ELF-1 (cell line): ENCODE measurements at places on chromosomes 3 and 15.

- no peak for DNase-seq
Measured at GRCh38 chr3:143613226-143613625, 235.0 kb downstream of the SLC9A9 start.

DNA sequence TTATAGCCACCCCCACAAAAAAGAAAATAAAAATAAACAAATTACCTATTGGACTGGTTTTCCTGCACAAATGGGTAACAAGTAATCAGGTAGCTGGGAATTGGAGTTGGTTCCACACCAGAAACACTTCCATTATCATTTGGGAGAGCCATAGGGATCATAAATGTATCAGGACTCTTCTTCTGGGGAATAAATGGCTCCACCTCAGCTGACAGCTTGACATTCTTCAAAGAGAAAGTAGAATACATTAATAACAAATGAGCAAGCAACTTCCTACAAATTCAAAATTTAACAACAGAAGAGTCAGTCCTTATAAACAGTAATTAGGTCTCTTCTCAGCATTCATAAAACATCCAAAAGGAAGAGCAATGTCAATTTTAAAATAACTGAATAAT, 8.7 kb downstream of the SECISBP2L start:
- DNase-seq = no peak

- peak; percentile 18 for DNase-seq
Measured at GRCh38 chr3:152517502-152517901, 248.8 kb downstream of the MBNL1 start.

DNA sequence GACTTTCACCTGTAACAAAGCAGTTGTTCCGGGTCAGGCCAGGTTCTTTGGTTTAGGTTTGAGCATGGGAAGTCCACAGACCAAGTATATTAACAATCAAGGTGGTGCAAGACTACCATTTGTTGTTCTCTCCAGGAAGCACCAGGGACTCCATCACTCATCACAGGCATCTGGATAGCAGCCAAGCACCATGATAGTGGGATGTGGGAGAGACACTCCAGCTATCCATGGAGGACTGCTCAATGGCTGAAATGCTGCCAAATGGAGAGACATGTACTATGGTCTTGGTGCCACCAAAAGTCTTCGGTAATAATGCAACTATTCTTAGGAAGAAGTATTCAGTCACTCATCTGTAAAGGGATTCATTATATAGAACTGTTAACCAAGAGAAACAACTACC, 143.0 kb downstream of the TNIK start:
- DNase-seq = no peak

DNA sequence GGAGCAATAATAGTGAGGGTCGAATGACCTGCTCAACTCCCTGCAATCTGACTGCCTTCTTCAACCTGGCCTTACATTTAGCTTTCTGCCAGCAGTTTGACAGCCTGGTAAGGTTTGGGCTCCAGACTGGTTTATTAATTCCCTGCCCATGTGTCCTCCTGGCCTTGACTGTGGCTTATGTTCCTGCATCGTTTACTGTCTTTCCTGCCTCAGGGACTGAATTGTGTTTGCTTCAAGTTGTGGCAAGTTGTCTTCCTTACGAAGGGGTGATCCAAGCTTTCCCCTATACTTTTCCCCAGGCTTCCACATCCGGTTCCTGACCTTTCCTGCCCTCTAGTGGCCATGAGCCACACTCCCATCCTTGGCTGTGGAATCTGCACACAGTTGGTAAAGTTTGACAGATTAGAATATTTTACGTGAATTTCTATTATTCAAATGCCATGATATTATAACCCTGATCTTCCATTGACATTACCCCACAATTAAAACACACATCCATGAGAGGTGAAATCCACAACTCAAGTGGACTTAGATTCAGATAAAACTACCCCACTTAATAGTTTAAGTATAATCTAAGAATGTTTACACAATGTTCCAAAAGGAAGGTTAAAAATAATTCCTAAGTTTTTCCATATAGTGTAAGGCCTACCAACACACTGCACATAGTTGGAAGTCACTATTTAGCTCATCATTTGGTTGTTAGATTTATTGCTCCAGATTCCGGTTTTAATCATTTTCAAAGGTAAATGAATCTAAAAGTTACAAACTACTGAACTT, 95.7 kb downstream of the NEDD4 start:
- DNase-seq = peak; percentile 70

DNA sequence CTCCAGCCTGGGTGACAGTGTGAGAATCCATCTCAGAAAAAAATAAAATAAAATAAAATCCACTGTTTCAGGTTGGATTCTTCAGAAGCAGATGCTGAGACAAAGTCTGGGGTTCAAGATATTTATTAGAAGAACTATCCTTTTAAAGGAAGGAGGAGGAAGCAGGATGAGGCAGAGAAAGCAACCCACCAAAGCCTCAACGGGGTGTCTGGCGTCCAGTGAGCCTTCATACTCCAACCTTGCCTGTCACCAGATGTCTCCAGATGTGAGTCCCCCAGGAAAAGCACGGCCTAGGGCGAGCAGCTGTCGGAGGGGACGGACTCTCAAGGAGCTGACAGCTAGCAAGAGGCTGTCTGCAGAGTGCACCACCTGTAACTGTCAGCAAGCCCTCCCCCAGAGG, 37.3 kb downstream of the MB21D2 start:
- peak; percentile 44 for DNase-seq

DNA sequence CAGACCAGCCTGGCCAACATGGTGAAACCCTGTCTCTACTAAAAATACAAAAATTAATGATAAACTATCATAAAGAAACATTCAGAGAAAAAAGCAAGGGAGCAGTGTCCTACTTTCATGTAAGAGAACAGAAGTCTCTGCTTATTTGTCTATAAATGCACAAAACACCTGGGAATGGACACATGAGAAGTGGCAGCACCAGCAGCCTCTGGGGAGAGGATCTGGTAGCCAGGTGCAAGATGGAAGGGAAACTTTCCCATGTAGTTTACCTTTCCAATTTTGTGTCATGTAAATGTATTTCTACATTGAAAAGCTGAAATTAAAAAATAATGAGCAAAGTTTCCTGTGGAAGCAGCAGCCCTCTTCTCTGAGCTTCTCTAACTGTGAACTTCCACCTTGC, 18.8 kb downstream of the SCAP start:
- no peak for DNase-seq

- DNase-seq = peak; percentile 42
Measured at GRCh38 chr15:38389924-38390542, 63.9 kb upstream of the FAM98B start.

GRCh38 chr3:183212565-183212964, 40.5 kb upstream of the B3GNT5 start:
- DNase-seq = no peak

DNA sequence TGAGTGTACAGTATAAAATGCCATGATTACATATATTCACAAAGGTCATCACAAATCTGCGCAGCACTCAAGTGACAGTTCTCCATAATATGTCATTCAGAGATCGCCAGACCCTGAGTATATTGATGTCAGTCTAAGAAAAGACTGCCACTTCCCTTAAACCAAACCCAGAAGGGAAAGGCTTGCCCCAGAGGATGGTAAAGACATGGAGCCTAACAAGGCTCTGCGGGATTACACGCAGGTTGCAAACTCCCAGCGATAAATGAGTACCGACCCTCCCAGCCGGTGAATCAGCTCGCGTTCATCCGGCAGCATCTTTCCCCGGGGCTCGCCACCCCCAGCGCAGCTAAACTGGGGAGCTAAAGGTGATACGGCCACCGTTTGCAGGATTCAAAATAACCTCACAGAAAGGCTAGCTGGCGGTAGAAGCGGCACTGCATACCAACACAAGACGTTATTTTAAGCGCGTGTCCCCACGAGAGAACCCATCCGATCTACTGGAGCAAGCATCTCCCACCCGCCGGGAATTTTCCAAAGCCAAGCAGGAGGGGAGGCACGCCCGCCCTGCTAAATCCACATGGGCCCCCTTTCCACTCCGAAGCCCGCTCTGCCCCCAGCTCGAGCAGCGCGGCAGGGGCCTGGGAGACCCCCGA, 643 bp downstream of the MYO5A start:
- no peak for DNase-seq

DNA sequence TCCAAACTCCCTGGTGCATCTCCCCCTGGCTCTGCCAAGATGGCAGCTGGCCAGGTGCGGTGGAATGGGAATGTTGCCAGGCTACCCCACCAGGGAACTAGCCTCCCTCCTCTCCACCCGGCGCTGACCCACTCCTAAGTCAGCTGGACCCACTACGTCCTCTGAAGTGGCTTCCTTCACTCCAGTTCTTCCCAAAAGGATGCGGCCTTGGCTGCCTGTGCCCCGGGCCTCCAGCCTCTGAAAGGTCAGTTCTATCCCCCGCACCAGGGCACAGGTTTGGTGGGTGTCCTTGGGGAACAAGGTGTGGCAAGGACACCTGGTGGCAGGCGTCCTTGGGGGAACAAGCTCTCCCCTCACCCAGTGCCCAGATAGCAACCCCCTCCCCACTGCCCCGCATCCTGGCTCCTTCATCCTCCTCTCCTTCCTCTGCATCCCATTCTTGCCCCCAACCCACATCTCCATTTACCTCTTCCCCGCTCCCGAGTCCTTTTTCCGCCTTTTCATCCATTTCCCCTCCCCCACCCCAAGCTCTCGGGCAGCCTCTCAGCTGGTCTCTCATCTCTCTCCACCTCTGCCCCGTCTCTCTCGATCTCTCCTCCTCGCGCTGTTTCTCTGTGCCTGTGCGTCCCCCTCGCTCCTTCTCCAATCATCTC, 54.0 kb downstream of the LHFPL4 start:
- no peak for DNase-seq

DNA sequence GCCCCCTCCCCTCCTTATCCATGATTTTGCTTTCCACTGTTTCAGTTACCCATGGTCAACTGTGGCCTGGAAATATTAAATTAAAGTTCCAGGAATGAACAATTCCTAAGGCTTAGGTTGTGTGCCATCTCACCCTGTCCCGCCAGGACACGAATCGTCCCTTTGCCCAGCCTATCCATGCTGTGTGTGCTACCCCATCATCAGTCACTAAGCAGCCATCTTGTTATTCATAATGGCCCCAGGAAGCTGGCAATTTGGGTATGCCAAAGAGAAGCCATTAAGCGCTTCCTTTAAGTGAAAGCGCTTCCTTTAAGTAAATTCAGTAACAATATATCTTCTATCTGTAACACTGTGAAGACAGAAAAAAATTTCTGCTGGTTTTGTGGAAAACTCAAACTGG, 49.2 kb upstream of the LDHAL6B start:
- DNase-seq = no peak

GRCh38 chr15:98444138-98444537, 204.2 kb upstream of the IGF1R start:
- DNase-seq = peak; percentile 66

DNA sequence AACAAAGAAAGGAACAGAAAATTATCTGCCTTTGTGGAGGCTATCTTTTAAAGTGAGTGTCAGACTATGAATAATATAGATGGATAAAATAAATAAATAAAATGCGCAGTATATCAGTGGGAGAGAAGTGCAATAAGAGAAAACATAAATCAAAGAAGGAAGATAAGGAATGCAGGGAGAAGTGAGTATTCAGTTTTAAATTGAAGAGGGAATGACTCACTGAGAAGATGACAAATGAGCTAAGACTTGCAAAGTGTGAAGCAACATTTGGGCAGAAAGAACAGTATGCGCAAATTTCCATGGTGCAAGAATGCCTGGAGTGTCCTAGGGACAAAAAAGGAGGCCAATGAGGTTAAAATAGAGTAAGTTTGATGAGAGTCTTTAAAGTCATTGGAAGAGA, 1300.1 kb upstream of the ALCAM start:
- no peak for DNase-seq

DNA sequence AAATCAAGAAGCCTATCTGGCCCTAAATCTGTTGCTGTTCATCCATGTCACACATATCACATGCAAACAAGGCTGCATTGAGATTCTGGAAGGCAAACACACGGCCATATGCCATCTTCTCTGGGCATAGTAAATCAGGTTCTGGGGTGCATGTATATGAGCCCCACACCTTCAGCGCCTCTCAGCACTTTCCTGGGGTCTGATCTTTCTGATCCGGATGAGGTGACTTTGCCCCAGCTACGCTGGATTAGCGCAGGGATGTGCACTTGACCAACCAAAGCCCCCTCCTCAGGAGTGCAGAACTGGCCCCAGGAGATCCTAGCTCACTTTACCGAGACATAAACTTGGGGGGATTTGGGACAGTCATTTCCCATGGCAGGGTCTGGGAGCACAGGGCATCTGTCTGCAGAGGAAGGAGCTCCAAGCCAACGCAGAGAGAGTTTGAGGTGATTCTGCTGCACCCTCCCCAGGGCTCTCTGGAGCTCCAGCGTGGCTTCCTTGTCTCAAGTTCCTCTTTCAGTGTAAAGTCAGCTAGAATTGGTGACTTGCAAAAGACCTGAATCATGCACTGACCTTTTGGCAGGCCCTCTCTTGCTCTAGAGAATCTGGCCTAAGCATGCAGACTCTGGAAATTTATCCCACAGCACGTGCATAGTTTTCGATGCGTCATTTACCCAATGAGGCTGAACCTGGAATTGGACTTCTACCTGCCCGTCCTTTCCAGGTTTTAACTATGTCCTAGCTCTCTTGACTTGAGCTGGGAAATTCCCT, 63.5 kb upstream of the KLF13 start:
- no peak for DNase-seq

DNA sequence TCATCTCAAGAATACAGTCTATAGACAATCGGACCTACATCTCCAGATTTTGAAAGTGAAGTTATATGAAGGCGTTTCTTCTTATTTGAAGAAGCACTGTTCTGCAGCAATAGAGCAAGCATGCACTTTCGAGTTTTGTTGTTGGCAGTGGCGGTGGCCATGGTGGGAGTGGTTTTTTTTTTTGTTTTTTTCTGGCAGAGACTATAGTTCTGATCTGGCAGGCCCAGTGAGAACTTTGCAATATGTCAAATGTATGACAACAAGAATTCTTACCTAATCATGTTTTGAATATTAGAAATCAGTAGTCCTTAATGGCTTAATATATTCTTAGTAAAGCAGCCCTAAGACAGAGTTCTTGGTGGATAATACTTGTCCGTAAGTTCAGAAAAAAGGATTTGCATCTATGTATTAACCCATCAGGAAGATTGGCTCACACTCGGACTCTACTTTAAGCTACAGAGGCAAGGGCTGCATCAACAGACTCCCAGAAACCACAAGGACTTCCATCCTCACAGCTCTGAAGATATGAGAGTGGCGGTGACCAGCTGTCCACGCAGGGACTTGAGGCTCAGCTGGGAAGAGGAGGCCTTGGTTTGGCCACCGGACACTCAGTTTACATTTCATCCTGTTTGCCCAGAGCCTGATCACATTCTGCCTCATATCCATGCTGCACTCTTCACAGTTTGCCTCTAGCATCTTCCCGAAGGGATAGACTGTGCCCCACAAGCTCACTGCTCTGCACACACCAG, 124.1 kb upstream of the THBS1 start:
- DNase-seq = no peak

- DNase-seq = peak; percentile 10
Measured at GRCh38 chr3:101259485-101260341, 60.7 kb downstream of the IMPG2 start.

DNA sequence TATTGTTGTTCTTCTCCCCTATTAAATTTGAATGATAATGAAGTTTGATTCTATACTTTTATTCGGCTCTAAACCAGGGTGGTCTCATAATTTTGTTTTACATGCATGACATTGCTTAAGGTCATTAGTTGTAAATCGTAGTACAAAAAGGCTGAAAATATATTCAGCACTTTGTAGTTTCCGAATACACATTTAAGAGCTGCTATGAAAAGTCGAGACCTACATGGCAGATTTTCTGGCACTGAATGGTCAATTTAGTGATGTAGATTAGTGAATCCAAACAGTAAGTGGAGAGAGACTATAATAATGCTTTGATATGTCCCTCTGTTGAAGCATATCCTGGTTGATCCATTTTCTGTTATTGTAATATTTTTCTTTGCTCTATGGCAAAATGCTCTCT, 254.0 kb upstream of the SOX2 start:
- no peak for DNase-seq

GRCh38 chr3:152910211-152910610, 75.3 kb downstream of the P2RY1 start:
- DNase-seq = peak; percentile 16
